Endothelial cell (in vitro differentiated cells): ENCODE measurements at places on chromosomes 2 and 18. TPM values are rescaled to one million over a fixed set of nuclear protein-coding genes. Genes with fewer than 3 reads are reported as not detected.

Gene TBR1
- 0.08 TPM for total RNA-seq

GRCh38 chr2:163571423-163572102 lies 164.2 kb downstream of the FIGN start:
- DNase-seq, result no peak
- no peaks in the 10 kb centered on the region for H3K36me3 ChIP-seq
- H3K4me3 ChIP-seq, result no peak overlapping the region
- no peaks in the 10 kb centered on the region for H3K27me3 ChIP-seq
- H3K4me1 ChIP-seq, result no peaks in the 10 kb centered on the region

Gene ANKMY1
- total RNA-seq, result 5.6 TPM

Gene MATN3
- total RNA-seq, result 8.9 TPM

Gene DSC2
- 65.4 TPM for total RNA-seq

Gene SERPINB4
- 0.41 TPM for total RNA-seq

Gene RNU2-63P
- 6.9 TPM for total RNA-seq

DNA sequence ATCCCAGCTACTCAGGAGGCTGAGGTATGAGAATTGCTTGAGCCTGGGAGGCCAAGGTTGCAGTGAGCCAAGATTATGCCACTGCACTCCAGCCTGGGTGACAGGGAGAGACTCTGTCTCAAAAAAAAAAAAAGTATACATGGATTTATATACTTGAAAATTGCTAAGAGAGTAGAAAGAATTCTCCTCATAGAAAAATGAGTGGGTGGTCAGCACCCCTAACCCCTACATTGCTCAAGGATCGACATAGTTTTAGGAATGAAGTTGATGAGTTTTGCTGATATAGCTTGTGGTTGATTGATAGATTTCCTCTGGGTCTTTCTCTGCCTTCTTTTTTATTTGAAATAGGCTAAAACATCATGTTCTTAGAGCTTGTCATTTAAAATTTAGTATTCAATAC lies 58.9 kb downstream of the EML4 start:
- H3K4me1 ChIP-seq, result peaks cover 32% of the 10 kb centered on the region
- no peak overlapping the region for H3K27ac ChIP-seq

GRCh38 chr2:158346032-158346431 lies 110.5 kb downstream of the CCDC148 start:
- no peak overlapping the region for H3K27ac ChIP-seq
- H3K4me1 ChIP-seq, result no peaks in the 10 kb centered on the region
- H3K4me3 ChIP-seq, result no peak overlapping the region
- H3K36me3 ChIP-seq, result no peaks in the 10 kb centered on the region
- DNase-seq, result no peak
- no peaks in the 10 kb centered on the region for H3K27me3 ChIP-seq

DNA sequence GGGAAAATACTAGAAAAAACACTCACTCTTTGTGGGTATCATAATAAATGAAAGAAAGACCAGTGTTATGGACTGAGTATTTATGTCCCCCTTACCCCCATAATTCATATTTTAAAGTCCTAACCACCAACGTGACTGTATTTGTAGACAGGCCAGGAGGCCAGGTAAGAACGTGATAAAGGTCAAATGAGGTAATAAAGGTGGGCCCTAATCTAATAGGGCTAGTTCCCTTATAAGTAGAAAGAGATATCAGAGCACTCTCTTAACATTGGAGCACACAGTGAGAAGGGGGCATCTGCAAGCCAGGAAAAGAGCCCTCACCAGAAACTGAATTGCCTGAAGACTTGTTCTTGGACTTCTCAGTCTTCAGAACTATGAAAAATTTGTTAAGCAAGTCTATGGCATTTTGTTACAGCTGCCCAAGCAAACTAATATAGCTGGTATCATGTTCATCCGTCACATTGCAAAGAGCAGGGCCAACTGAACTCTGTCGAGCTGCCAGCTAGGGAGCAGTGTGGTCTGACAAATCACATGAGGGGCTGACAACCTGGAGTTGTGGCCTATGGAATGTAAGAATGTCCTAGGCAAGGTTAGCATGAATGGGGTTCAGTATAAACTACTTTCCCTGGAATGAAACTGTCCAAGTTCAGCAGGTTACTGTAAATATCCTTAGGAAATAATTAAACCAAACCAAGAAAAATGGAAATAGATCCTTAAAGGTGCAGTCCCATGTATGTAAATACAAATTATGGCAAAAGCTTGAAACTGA lies 280.9 kb downstream of the ZNF385B start:
- no peaks in the 10 kb centered on the region for H3K27me3 ChIP-seq
- H3K4me3 ChIP-seq, result no peak overlapping the region
- H3K27ac ChIP-seq, result no peak overlapping the region
- H3K4me1 ChIP-seq, result no peaks in the 10 kb centered on the region
- no peaks in the 10 kb centered on the region for H3K36me3 ChIP-seq

Gene PARD3B
- 17.4 TPM for total RNA-seq

DNA sequence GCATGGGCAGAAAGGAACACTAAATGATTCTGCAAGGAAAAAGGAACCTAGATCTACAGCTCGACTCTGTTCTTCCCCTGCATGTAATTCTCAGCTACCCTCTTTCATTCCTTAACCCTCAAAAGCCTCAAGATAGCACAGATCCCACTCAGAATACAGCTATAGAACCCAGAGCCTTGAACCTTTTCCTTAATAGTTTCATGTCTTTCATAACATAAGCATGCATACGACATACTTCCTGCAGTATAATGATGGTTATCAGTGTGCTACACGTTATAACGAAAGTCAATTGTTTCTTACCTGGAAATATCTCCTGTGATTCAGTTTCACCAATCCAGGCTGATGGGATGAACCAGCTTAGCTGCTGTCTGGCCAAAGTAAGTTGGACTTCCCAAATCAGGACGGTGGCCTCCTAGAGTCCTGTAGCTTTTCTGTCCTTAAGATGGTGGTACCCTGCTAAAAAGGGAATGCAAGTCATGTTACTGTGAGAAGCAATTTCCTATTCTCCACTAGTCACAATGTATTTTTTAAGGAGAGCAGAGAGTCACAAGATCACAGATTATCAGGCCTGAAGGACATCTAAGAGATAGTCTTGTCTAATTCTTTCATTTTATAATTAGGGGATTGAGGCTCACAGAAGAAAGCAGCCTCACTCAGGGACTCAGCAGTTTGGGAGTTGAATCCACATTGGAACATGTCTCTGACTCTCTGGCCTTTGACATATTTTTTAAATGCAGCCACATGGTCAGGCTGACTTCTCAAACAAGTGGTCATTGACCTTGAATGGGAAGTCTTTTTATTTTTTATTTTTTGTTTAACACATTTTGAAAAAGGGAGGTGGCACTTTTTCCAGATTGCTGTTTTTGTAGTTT lies 41.8 kb downstream of the CYRIA start:
- H3K27me3 ChIP-seq, result peaks cover 7% of the 10 kb centered on the region
- no peak overlapping the region for H3K4me3 ChIP-seq
- H3K27ac ChIP-seq, result no peak overlapping the region

- H3K27ac ChIP-seq, result no peak overlapping the region
- no peaks in the 10 kb centered on the region for H3K36me3 ChIP-seq
- no peaks in the 10 kb centered on the region for H3K4me1 ChIP-seq
- no peak overlapping the region for H3K4me3 ChIP-seq
Measured at GRCh38 chr2:137888845-137889244, 75.4 kb upstream of the HNMT start.
